ENCODE measurements at places on chromosomes 2 and 18. TPM values are rescaled to one million over a fixed set of nuclear protein-coding genes. Genes with fewer than 3 reads are reported as not detected.
A peak's percentile ranks its signal among the peaks of the same experiment; 100 is the strongest.

DNA sequence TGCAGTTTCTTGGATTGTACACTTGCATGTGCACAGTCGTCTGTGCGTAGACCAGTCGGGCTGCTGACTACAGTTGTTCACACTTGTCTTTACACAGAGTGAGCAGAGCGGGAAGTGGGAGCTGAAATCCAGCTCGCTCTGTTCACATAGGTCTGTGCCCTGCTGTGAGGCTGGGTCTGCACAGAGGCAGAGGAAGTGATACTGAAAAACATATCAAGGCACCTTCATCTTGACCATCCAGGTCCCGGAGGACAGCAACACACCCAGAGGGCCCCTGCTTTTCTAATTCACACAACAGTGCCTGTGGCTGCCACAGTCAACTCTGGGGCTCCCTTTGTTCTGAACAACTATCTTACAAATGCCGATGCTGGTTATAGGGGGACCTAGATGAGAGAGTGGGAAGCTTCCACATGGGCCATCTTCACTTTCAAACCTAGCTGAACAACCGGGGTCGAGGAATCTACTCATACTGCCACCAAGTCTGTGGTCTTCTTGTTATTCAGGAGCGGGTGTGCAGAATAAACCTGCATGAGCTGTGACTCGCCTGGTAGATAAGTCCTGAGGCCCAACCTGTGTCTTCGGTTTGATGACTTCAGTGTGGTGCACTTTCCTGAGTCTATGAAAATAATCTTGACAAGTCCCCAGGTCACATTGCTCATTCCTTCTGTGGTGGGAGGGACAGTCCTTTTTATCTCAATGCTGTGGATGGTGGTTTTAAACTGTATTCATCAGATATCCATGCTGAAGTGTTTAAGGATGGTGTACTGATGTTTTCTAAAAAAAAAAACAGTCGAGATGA, 3.5 kb upstream of the ADNP2 start:
- DNase-seq, result no peak

- peak; percentile 49 for DNase-seq
Observed at GRCh38 chr2:231781798-231782726, 980 bp upstream of the PDE6D start.

GRCh38 chr18:28147674-28148171, 29.2 kb downstream of the CDH2 start:
- DNase-seq, result no peak

DNA sequence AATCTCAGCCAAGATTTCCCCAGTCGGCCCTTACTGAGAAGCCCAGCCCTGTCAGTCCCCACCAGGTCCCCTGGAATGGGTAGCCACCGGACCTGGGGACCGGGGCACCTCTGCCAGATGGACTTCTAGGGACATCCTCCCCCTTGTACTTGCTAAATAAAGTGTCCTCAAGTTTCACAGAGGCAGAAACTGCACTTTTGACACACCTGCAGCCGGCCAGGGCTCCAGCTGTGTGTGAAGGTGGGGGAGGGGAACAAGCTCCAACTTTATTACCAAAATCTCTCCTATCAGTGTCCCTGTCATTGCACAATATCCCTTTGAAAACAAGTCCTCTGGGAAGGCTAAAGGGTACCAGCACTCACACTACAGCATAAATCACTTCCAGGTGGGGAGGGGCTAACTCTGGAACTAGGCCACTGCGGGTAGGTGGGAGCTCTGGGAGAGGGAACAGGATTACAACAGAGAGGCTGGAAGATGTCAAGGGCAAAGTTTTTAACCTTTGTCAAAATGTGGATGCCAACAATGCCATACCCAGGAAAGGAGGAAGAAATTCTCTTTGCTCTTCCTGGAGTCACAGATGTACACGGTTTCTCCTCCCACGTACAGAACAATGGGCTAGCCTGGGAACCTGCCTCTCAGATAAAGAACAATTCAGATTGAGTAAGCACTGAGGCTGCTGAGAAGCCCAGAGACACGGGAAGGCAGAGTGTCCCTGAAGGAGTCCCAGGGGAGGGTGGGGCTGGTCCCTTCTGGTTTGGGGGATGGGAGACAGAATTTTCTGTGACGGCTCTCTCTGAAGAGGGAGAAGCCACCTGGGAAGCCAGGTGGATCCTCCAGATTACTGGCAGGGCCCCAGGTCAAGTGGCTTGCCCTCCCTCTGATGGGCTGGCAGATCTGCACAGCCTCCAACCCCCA, 11.0 kb downstream of the SDC1 start:
- DNase-seq, result peak; percentile 59

DNA sequence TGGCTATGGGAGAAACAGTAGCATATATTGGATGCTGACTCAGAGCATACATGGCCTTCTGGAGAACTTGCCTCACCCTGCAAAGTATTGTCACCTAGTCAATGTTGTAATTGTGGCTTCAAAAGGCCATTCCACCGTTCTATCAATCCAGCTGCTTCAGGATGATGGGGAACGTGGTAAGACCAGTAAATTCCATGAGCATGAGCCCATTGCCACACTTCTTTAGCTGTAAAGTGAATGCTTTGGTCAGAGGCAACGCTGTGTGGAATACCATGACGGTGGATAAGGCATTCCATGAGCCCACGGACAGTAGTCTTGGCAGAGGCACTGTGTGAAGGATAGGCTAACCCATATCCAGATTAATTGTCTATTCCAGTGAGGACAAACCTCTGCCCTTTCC, 1300.1 kb upstream of the ACVR2A start:
- no peak for DNase-seq

DNA sequence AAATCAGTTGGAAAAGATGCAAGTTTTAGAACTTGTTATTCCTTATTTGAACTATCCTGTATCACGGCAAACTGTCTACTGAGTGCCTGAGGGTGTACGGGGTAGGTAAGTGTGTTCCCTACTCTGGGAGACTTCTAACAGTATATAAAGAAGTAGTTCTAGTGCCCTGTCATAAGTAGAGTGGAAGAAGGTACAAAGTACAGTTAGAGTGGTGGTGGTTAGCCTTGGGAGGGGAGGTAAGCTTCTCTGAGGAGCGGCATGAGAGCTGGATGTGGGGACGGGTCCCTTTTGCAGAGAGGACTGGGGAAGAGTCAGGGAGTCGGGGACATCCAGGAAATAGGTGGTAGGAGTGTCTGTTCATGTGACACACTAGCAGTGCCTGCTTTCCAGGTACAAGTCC, 48.5 kb downstream of the DGKD start:
- DNase-seq, result peak; percentile 20

DNA sequence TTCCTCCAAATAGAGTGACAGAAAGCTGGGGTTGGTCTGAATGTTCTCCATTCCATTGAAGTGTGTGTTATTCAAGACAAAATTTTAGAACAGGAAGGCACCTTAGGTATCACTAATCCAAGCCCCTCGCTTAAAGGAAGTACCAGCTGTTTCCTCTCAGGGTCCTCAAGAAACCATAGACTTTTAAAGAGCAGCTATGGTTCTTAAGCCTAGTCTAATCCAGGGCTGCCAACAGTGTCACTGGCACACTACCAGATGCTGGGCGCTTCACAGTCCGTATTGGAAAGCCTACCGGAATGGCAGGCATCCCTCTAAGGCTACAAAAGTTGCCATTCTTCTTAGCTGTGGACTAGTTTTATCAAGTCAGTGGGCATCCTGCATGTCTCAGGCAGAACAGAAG, 1.9 kb downstream of the NEMP2 start:
- DNase-seq, result no peak

GRCh38 chr2:178397002-178397605, 53.9 kb downstream of the PRKRA start:
- no peak for DNase-seq

DNA sequence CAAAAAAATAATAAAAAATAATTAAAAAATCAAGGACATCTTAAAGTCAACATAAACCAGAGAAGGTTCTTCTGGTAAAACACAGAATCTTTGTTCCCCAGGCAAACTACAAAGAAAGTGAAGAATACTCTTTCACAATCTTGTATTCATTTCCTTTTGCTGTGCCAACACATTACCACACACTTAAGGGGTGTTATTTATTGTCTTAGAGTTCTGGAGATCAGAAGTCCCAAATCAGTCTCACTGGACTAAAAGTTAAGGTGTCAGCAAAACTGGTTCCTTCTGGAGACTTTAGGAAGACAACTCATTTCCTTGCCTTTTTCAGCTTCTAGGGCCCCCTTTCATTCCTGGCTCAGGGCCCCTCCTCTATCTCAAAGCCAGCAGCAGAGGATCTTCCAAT, 12.2 kb upstream of the CAB39 start:
- no peak for DNase-seq

GRCh38 chr2:157990173-157990572, 111.5 kb upstream of the UPP2 start:
- DNase-seq, result no peak

DNA sequence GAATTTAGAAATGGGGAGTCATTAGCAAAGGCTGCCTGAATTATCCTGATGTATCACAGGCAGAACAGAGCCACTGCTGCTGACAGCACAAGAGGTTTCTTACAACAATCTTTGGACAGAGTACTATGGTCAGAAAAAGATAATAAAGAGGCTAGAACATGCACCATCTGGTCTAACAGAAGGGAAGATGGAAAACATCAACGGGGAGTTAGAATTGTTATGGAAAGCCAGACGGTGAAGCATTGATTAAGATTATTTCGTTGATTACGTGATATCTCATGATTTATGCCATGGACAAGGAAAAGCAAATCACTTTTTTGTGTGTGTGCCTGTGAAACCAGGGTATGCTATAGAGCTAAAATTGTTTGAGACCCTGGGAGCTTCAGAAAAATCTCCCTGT, 409.4 kb upstream of the ETAA1 start:
- no peak for DNase-seq

DNA sequence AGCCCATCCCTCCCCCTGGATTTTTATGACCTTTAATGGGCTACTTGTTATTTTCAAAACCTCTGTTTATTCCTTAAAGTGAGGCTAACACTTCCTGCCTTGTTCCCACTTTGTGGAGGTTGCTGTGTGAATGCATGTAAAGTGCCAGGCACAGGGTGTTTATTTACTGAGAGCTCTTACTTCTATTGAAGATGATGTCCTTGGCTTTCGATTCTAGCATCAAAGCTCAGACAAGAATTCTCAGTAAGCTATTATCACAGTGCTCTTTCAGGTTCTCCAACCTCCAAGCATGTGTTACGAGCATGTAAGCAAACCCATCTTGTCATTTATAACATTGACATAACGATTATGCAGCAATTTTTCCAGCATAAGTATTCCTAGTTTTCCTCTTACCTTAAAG, 44.2 kb downstream of the DPYSL5 start:
- no peak for DNase-seq

DNA sequence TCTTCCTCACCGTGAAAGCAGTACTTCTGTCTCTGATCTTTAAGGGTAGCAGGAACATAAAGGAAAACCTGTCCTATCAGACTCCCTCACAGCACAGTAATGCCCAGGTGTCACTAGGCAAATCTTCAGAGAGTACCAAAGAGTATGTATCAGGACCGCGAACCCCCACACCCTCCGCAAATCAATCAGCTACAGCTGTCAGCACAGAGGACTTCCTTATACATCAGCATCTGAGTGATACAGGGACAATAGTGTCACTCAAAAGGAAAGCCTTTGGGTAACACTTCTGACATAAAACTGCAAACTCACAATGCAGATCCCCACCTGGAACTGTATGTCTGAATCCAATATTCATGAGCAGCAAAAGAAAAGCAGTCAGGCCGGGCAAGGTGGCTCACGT, 2.6 kb downstream of the AFG3L2 start:
- no peak for DNase-seq

- no peak for DNase-seq
Observed at GRCh38 chr18:75005626-75006025, 203.3 kb downstream of the PTGR3 start.

DNA sequence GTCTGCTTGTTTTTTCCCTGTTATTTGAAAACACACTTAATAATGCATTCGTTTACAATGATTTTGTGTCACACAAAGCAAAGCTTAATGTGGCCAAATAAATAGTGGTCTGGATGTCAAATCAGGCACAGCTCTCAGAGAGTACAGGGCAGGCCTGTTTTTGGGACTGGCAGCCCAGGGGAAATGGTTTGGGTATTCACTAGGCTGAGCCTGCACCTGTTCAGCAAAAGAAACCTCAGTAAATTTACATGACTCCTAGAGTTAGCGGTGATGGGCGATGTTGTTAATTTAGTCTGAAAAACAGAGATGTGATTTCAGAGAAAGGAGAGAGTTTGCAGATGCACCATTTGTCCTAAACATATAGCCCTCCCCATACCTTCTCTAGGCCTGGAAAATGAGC, 197.1 kb downstream of the ALK start:
- DNase-seq, result no peak

GRCh38 chr2:221914334-221914880, 342.3 kb upstream of the EPHA4 start:
- no peak for DNase-seq

- no peak for DNase-seq
Observed at GRCh38 chr18:41744421-41745030, 210.5 kb upstream of the PIK3C3 start.

DNA sequence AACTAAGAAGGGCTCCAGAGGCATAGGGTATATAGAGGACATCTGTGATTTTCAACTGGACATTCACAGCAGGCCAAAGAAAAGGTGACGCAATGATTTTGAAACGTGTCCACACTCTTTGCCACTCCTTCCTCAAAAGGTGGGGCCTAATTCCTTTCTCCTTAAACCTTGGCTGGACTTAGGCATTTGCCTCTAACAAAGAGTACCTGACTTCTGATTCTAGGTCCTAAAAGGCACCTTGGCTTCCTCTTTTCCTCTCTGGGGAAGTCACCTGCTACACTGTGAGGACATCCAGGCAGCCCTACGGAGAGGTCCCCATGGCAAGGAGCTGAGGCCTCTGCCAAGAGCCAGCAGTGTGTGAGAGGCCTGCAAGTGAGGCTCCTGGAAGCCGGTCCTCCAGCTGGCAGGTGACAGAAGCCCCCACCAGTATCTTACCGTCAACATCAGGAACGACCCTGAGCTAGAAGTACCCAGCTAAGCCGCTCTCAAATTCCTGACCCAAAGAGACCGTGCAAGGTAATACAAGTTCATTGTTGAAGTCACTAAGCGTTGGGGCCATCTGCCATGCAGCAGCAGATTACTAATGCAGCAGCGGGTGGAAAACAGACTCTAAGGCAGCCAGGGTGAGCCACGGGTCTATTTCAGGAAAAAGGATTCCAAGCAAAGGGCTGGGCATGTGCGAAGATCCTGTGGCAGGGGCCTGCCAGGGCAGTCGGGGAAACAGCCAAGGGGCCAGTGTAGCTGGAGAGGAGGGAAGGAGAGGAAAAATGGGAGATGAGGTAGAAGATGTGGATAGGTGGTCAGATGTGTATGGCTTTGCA, 7.4 kb upstream of the HES6 start:
- DNase-seq, result no peak

Gene SP140
- 2.7 TPM for total RNA-seq

Gene STPG4
- not detected for total RNA-seq

Gene CAPN14
- 0.62 TPM for total RNA-seq

Gene IL1A
- total RNA-seq, result 5.9 TPM

Gene EPAS1
- 300 TPM for total RNA-seq

Gene PKDCC
- total RNA-seq, result 60.4 TPM
